ENCODE measurements at places on chromosomes 6 and 20. TPM values are rescaled to one million over a fixed set of nuclear protein-coding genes. Genes with fewer than 3 reads are reported as not detected.
A peak's percentile ranks its signal among the peaks of the same experiment; 100 is the strongest.

- no peaks in the 10 kb centered on the region for H3K36me3 ChIP-seq
- no peak overlapping the region for H3K4me3 ChIP-seq
- no peak overlapping the region for H3K27ac ChIP-seq
- peaks cover 6% of the 10 kb centered on the region for H3K4me1 ChIP-seq
- no peaks in the 10 kb centered on the region for H3K27me3 ChIP-seq
- DNase-seq, result no peak
Observed at GRCh38 chr6:156601152-156602065, 175.8 kb upstream of the ARID1B start.

GRCh38 chr6:144195671-144196270, 45.5 kb downstream of the STX11 start:
- H3K36me3 ChIP-seq, result no peaks in the 10 kb centered on the region
- peaks cover 1% of the 10 kb centered on the region for H3K4me1 ChIP-seq
- DNase-seq, result no peak
- H3K27me3 ChIP-seq, result no peaks in the 10 kb centered on the region
- H3K27ac ChIP-seq, result no peak overlapping the region
- H3K4me3 ChIP-seq, result no peak overlapping the region

GRCh38 chr20:7693761-7694160, 246.5 kb downstream of the HAO1 start:
- H3K4me1 ChIP-seq, result no peaks in the 10 kb centered on the region
- H3K4me3 ChIP-seq, result no peak overlapping the region
- no peaks in the 10 kb centered on the region for H3K36me3 ChIP-seq
- DNase-seq, result no peak
- H3K27ac ChIP-seq, result no peak overlapping the region
- no peaks in the 10 kb centered on the region for H3K27me3 ChIP-seq

- no peak overlapping the region for H3K4me3 ChIP-seq
- H3K4me1 ChIP-seq, result no peaks in the 10 kb centered on the region
- no peaks in the 10 kb centered on the region for H3K27me3 ChIP-seq
- H3K36me3 ChIP-seq, result no peaks in the 10 kb centered on the region
Observed at GRCh38 chr6:143368426-143368825, 82.1 kb downstream of the ADAT2 start.

DNA sequence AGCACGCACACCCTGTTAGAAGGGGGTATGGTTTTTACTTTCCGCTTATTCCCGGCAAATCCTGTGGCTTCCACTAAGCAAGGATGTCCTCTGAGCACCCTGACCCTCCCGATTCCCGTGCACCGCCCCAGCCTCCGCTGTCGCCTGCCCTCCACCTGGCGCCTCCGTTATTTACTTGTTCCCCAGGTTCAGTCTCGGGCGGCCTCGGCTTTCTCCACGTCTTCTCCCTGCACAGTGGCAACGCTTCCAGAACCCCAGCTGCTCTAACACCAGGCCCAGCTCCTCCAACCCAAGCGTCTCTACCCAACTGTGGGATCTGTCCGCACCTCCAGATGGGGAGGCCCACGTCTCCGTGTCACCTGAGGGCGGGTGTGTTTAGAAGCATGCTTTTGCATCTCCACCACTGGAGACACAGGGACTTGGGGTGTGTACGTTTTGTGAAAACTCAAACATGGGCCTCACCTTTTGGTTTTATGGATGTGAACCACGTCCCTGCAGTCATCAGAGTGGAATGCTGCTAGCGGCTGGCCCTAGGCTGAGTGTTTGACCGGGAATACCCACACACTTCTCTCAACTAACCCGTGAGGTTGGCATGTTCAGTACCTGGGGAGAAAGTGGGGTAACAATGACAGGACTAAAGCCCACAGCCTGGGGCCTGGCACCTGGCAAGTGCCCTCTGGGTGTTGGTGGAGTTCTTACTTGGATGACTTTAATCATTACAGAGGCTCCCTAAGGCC, 79.9 kb downstream of the THBS2 start:
- no peak for DNase-seq
- H3K27ac ChIP-seq, result no peak overlapping the region
- no peaks in the 10 kb centered on the region for H3K27me3 ChIP-seq
- no peak overlapping the region for H3K4me3 ChIP-seq
- H3K4me1 ChIP-seq, result peaks cover 10% of the 10 kb centered on the region
- H3K36me3 ChIP-seq, result no peaks in the 10 kb centered on the region

DNA sequence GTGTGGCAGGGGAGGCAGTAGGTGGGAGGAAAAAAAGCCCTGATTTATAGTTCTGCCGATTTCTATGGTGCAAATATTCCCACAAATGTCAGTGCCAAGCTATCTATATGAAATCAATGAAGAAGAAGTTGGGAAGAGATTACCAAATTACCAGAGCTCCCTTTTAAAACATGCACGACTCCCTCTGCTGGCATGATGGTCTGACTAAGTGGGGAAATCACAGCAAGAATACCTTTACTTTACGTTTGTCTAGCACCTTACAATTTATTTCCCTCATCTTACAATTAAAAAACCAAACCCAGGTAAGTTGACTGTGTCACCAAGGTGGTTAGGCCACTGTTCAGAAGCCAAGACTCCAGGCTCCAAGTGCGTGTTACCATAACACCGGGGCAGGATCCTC, 55.6 kb downstream of the AGPAT4 start:
- no peak for DNase-seq
- H3K4me1 ChIP-seq, result peaks cover 3% of the 10 kb centered on the region
- H3K27me3 ChIP-seq, result no peaks in the 10 kb centered on the region
- no peak overlapping the region for H3K27ac ChIP-seq
- no peaks in the 10 kb centered on the region for H3K36me3 ChIP-seq
- H3K4me3 ChIP-seq, result no peak overlapping the region

DNA sequence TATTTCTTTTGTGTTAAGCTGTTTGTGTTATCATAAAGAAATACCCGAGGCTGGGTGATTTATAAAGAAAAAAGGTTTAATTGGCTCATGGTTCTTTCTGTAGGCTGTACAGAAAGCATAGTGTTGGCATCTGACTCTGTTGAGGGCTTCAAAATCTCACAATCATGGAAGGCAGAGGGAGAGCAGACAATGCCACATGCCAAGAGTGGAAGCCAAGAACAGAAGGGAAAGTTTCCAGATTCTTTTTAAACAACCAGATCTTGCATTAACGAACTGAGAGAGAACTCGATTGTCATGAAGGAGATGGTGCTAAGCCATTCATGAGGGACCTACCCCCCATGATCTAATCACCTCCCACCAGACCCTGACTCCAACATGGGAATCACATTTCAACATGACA, 290.1 kb downstream of the BMP2 start:
- no peak overlapping the region for H3K27ac ChIP-seq
- H3K27me3 ChIP-seq, result no peaks in the 10 kb centered on the region
- H3K4me3 ChIP-seq, result no peak overlapping the region
- H3K36me3 ChIP-seq, result no peaks in the 10 kb centered on the region
- no peak for DNase-seq
- H3K4me1 ChIP-seq, result no peaks in the 10 kb centered on the region

DNA sequence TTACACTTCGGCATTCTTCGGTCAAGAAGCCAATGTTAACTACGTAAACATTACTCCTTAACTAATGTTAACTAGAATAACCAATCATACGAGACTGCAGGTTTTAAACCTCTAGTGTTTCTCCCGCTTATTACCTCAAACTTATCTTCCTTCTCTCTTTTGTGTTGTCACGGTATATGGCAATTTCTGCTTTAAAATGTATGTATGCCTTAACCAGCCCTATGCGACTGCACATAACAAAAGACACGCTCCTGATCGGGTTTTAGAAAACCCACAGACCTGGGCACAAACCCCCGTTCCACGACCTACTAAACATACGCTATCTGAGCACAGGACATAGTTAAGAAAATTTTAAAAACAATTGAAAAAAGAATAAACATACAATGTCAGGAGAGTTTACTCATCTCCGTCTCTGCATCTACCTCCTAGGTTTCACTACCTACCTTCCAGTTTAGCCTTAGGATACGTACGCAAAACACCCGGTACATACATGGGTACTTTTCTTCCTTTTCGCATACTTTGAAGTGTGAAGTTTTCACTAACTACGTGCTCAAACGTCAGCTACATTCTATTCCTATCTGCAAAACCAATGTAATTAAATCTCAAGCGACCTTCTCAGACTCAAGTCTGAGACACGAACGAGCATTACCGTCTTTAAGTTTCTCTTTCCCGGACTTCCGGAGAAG, 1.1 kb downstream of the CD164 start:
- peaks cover 18% of the 10 kb centered on the region for H3K4me1 ChIP-seq
- no peaks in the 10 kb centered on the region for H3K27me3 ChIP-seq
- DNase-seq, result no peak
- peak overlapping the region; percentile 97 for H3K4me3 ChIP-seq
- peak overlapping the region; percentile 100 for H3K27ac ChIP-seq

Gene PTCRA
- not detected for total RNA-seq

Gene EBF4
- 9.9 TPM for total RNA-seq

Gene OPN5
- not detected for total RNA-seq

Gene GINM1
- total RNA-seq, result 43.5 TPM

Gene CUL7
- 9.0 TPM for total RNA-seq

Gene TDRD6
- 0.04 TPM for total RNA-seq

Gene GNRH2
- total RNA-seq, result not detected

Measured in esophagus squamous epithelium (tissue), 5 donors.